Activated CD4-positive, alpha-beta memory T cell treated with anti-CD3 and anti-CD28 coated beads, Interleukin-2, amount 10 ng/mL, durations not matched to agents 7 days and 5 days (primary cell): ENCODE measurements at places on chromosomes 3 and 15. TPM values are rescaled to one million over a fixed set of nuclear protein-coding genes. Genes with fewer than 3 reads are reported as not detected.

GRCh38 chr15:85027033-85027380 lies 45.4 kb downstream of the PDE8A start:
- no peak overlapping the region for H3K4me3 ChIP-seq
- no peaks in the 10 kb centered on the region for H3K27me3 ChIP-seq
- no peak for DNase-seq
- peaks cover 66% of the 10 kb centered on the region for H3K4me1 ChIP-seq
- no peak overlapping the region for H3K27ac ChIP-seq

DNA sequence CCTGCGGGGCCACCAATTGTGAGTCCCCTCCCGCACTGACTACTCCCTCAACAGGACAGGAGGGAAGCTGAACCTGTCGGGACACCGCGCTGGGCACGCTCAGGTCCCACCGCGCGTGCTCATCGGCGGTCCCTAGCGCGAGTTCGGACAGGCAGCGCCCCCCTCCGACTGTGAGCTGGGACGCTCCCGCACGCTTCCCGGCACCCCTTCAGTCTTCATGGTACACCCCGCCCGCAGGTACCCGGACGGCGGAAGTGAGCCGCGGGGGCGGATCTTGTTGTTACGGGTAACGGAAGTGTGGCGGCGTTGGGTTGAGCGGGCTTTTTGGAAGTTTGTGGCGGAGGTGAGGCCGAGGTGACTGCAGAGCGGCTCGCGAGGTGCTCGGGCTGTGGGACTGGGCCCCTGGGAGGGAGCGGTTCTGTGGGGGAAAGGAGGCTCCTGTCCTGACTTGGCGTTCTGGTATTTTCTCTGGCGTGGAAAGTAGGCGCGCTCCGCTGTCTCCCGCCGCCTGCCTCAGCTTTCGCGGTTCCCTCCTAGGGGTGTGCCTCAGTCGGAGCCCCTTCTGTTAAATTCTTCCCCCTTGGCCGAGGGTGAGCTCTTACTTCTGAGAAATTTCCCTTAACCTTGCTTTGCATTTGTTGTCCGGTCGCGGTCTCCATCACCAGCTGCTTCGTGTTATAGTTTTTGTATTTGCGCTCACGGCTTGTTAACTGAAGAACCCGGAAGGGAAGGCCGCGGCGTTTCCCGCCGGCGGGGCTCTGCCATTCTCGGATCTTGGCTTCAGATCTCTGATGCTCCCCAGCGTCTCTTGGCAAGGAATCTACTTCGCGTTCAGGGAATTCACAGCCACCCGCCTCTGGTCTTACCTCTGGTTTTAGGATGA lies at the start of gene FANCI:
Gene FANCI, plus strand, starts transcription at position 289 of the 883 bp plus-strand sequence. CDS start 3,669 bp downstream, outside the sequence.
- DNase-seq, result peak; percentile 97
- peaks cover 39% of the 10 kb centered on the region for H3K36me3 ChIP-seq
- peak within 1 kb of the TSS; percentile 91 for H3K4me3 ChIP-seq
- peaks cover 44% of the 10 kb centered on the region for H3K4me1 ChIP-seq
- peak within 1 kb of the TSS; percentile 86 for H3K27ac ChIP-seq

DNA sequence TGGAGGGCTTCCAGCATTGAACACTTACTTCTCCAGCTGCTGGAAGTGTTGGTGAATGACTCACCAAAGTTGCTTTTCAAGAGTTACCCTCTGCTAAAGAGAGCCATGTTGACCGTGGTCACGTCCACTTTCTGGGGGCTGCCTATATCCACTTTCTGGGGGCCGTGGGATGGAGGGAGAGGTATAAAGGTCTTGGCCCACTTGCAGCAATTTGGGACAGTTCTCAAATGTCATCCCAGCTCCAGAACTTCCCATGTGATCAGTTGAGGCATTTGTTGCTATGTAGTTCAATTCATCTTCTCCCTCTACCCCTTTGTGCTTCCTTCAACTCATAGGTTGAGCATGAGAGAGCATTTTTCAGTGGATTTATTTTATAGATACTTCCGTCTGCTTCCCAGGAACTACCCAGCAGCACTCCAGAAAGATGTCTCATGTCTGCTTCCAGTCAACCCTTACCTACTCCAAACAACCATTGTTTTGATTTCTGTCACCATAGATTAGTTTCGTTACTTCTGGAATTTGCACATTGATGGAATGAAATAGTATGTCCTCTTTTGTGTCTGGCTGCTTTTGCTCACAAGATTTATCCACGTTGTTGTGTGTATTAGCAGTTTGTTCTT lies 130.6 kb downstream of the TCF12 start:
- peaks cover 16% of the 10 kb centered on the region for H3K4me1 ChIP-seq
- no peak overlapping the region for H3K27ac ChIP-seq
- H3K27me3 ChIP-seq, result no peaks in the 10 kb centered on the region
- DNase-seq, result no peak

- H3K36me3 ChIP-seq, result no peaks in the 10 kb centered on the region
- no peaks in the 10 kb centered on the region for H3K27me3 ChIP-seq
- no peak for DNase-seq
- no peak overlapping the region for H3K4me3 ChIP-seq
- no peak overlapping the region for H3K27ac ChIP-seq
Observed at GRCh38 chr3:2023959-2024358, 74.7 kb upstream of the CNTN4 start.

The MORC1 gene
- total RNA-seq, result not detected

GRCh38 chr3:178684881-178685590 lies 148.8 kb downstream of the KCNMB2 start:
- no peak for DNase-seq
- no peaks in the 10 kb centered on the region for H3K27me3 ChIP-seq
- H3K27ac ChIP-seq, result no peak overlapping the region

DNA sequence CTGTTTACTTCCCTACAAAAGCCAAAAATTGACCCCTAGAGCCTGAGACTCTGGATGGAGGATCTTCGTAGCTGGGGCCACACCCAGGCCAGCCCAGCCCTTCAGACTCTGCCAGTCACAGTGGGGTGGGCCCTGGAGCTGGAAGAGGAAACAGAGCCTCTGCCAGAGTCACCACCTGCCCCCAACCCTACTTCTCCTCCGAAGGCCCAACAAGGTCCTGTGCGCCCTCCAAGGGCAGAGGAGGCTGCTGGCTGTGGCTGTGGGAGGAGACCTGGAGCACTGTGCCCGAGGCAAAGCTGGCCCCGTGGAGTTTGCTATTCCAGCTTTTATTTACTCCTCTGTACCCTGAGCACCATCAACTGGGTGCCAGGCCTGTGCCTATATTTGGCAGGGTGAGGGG lies 19.0 kb downstream of the CISH start:
- peaks cover 89% of the 10 kb centered on the region for H3K4me1 ChIP-seq
- H3K36me3 ChIP-seq, result peaks cover 30% of the 10 kb centered on the region
- H3K27ac ChIP-seq, result peak overlapping the region; percentile 96
- no peak for DNase-seq
- no peak overlapping the region for H3K4me3 ChIP-seq

The CNTN4 gene
- total RNA-seq, result not detected

DNA sequence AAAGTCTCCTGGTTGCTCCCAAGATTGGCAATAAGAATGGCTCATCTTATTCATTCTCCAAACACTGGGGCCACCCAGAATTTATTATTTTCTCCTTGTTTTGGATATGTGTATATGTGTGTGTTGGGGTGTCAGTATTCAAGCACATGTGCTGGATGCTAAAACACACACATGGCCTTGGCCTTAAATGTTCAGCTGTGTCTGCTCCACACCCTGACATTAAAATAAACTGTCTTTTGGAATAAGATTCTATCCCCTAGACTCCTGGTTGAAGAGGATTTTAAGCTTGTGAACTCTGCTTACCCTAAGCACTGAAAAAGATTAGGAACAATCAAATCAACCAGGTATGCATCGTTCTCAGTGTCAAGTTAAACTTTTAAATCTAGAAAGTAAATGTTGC lies 382.9 kb upstream of the MCTP2 start:
- H3K4me1 ChIP-seq, result no peaks in the 10 kb centered on the region
- no peaks in the 10 kb centered on the region for H3K36me3 ChIP-seq
- H3K27me3 ChIP-seq, result no peaks in the 10 kb centered on the region
- H3K4me3 ChIP-seq, result no peak overlapping the region

DNA sequence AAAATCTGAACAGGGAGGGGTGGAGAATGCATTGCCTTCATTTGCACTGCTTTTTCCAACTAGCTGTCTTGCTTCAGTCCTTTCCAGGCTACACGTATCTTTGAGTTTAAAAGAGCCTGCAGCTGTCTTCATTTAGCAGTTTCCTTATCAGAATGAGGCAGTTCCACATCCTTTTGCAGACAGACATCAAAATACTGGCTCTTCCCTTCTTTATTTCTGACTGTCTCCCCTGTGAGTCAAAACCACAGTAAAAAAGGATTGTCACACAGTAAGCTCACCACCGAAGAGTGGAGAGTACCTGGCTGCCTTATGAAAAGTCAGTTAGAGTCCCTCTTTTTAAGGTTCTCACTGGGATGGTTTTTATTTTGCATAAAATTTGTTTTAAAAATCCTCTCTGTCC lies 205.5 kb upstream of the CD96 start:
- no peak overlapping the region for H3K27ac ChIP-seq
- peaks cover 17% of the 10 kb centered on the region for H3K4me1 ChIP-seq
- H3K27me3 ChIP-seq, result no peaks in the 10 kb centered on the region
- H3K4me3 ChIP-seq, result no peak overlapping the region
- peaks cover 5% of the 10 kb centered on the region for H3K36me3 ChIP-seq

GRCh38 chr15:60326824-60327654 lies 70.7 kb downstream of the ANXA2 start:
- peaks cover 15% of the 10 kb centered on the region for H3K4me1 ChIP-seq
- H3K27me3 ChIP-seq, result peaks cover 60% of the 10 kb centered on the region
- H3K4me3 ChIP-seq, result no peak overlapping the region
- no peaks in the 10 kb centered on the region for H3K36me3 ChIP-seq

The USP50 gene
- not detected for total RNA-seq

The MTFMT gene
- total RNA-seq, result 15.5 TPM

- no peak for DNase-seq
- H3K27me3 ChIP-seq, result no peaks in the 10 kb centered on the region
- H3K4me3 ChIP-seq, result no peak overlapping the region
- H3K4me1 ChIP-seq, result no peaks in the 10 kb centered on the region
- H3K27ac ChIP-seq, result no peak overlapping the region
- no peaks in the 10 kb centered on the region for H3K36me3 ChIP-seq
Observed at GRCh38 chr3:76436894-76437293, 603.0 kb upstream of the ROBO2 start.

The RASL12 gene
- not detected for total RNA-seq

- peak; percentile 39 for DNase-seq
- H3K4me1 ChIP-seq, result no peaks in the 10 kb centered on the region
- peaks cover 30% of the 10 kb centered on the region for H3K36me3 ChIP-seq
- no peak overlapping the region for H3K27ac ChIP-seq
- no peaks in the 10 kb centered on the region for H3K27me3 ChIP-seq
Observed at GRCh38 chr15:25693321-25694238, 169.5 kb downstream of the ATP10A start.

The DPPA4 gene
- not detected for total RNA-seq

DNA sequence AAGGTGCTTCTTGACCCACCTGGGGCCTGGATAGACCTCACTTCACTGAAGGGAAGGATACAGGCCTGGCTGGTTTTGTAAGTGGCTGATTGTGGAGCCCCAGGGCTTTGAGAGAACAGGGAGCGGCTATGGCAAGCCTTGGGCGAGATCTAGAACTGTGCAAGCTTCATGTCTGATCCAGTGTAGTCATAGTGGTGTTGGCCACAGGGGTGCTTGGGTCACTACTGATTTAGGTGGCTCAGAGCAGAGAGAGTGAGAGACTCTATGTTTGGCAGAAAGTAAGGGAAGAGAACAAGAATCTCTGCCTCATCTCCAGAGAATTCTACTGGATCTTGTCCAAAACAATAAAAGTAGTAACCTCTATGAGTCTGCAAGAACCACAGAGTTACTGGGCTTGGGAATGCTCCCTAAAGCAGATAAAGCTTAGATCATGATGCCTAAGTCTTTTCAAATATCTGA lies 394.2 kb upstream of the EPHA3 start:
- H3K27me3 ChIP-seq, result no peaks in the 10 kb centered on the region
- no peak for DNase-seq
- no peak overlapping the region for H3K27ac ChIP-seq
- no peak overlapping the region for H3K4me3 ChIP-seq
- no peaks in the 10 kb centered on the region for H3K4me1 ChIP-seq

The SKOR1 gene
- total RNA-seq, result 0.25 TPM

DNA sequence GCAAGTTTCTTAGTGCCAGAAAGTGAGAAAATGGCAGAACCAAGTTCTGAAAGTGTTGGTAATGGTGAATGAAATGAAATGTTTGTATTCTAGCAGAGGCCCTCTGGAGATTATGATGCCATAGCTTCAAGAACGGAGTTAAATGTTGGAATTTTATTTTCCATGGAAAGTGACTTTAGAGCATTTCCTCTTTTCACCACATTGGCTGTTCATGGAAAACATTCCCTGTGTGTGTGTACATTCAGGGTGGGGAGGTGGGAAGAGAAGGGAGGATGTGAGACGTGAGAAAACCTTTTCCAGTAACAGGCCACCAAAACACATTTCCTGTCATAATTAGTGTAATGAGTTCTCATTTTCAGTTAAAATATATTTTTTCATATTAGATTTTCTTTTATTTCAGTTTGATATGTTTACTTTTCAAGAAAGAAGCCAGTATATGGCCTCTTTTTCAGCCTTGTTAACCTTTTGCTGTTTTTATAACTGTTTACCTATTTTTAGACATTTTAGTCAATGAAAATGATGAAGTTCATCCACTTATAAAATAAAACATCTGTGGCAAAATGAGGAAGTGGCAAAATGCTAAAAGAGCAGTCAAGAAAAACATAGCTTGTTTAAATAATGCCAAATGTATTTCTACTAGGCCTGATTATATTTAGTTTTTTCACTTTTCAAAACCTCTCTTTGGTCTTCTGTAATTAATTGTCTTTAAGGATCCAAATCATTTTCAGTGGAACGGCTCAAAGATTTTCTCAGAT lies 21.6 kb downstream of the SAMMSON start:
- no peaks in the 10 kb centered on the region for H3K36me3 ChIP-seq
- H3K4me1 ChIP-seq, result no peaks in the 10 kb centered on the region
- no peaks in the 10 kb centered on the region for H3K27me3 ChIP-seq
- H3K4me3 ChIP-seq, result no peak overlapping the region

The GLDN gene
- not detected for total RNA-seq

GRCh38 chr15:78004222-78004727 lies 73.2 kb downstream of the TBC1D2B start:
- H3K27me3 ChIP-seq, result no peaks in the 10 kb centered on the region
- no peak overlapping the region for H3K4me3 ChIP-seq
- no peak overlapping the region for H3K27ac ChIP-seq
- DNase-seq, result no peak
- H3K4me1 ChIP-seq, result peaks cover 24% of the 10 kb centered on the region

The CIB2 gene
- 1.1 TPM for total RNA-seq

- H3K27ac ChIP-seq, result peak overlapping the region; percentile 96
- no peaks in the 10 kb centered on the region for H3K27me3 ChIP-seq
- peak overlapping the region; percentile 63 for H3K4me3 ChIP-seq
- H3K36me3 ChIP-seq, result peaks cover 76% of the 10 kb centered on the region
Observed at GRCh38 chr3:16309558-16309957, 44.5 kb downstream of the OXNAD1 start.

- peaks cover 10% of the 10 kb centered on the region for H3K27me3 ChIP-seq
- DNase-seq, result no peak
- H3K4me3 ChIP-seq, result no peak overlapping the region
- no peaks in the 10 kb centered on the region for H3K36me3 ChIP-seq
- H3K4me1 ChIP-seq, result no peaks in the 10 kb centered on the region
Observed at GRCh38 chr3:99789011-99789721, 28.5 kb upstream of the CMSS1 start.
